ACHN (cell line): ENCODE measurements at places on chromosomes 4 and X.

DNA sequence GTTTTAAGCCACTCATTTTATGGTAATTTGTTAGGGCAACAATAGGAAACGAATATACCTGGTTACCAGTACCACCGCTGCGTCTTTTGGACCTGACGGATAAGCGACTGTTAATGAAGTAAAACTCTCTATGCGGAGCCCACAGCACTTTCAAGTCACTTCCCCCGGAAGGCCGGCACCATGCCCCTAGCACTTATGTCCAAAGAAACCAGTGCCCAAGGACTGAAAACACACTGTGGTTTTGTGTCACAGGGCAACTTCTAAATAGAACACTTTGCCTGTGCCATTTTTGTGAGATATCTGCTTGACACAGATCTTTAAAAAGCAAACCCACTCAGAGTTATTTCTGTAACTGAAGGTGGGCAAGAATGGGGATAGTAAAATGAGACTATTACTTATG lies 22.7 kb downstream of the SH3KBP1 start:
- DNase-seq = no peak

- DNase-seq = no peak
Observed at GRCh38 chrX:150879855-150880807, 18.3 kb downstream of the CD99L2 start.

- no peak for DNase-seq
Observed at GRCh38 chrX:108511721-108512120, 72.1 kb downstream of the COL4A5 start.

DNA sequence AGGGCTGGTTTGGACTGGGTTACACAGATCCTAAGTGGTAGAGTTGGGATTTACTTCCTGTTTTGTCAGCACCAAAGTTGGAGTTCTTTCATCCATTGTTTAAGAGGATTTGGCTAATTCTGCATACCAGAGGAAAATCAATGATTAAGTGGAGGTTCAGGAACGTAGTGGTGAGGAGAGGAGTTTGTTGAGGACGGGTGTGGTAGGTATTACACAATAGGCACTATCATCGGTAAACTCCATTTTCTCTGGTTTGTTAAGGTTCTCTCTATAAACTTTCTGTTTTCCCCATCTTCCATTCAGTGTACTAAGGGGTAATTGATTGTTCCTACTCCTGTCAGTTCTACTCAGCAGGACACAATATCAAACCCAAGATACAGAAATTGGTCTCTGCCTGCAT lies 107.5 kb upstream of the VCX2 start:
- DNase-seq = no peak

GRCh38 chr4:121166976-121167375 lies 2.9 kb upstream of the TNIP3 start:
- DNase-seq = no peak

- no peak for DNase-seq
Observed at GRCh38 chrX:97145934-97146333, 262.2 kb downstream of the RPA4 start.

DNA sequence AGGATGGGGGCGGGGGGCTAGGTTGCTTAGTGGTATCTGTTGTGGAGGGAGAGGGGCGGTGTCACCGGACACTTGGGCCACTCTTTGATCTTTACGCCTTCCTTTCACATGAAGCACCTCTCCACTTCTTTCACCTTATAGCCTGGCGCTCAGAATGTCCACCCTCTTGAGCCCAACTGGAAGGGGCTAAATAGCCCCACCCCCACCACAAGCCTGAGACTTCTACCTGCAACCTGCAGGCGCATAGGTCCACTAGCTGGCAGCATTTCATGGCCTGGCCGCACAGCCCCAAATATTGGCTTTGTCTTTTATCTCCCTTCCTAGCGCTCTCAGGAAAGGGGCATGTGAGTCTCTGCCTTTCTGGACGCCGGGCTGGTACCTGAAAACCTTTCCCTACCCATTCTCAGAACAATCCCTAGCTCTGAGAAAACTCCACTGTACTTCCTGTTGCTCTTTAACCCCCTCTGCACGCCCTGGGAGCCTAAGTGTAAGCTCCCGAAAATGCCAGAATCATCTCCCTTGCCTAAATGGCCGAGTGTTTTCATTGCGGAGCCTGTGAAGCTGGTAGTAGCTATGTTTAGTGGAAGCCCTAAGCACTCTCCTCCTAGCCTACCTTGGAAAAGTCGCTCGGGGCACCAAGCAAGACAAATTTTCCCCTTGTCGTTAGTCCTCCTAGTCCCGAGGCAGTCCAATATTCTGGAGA lies 1.2 kb upstream of the TRPC5 start:
- DNase-seq = no peak

GRCh38 chrX:12007881-12008280 lies 130.4 kb upstream of the FRMPD4 start:
- DNase-seq = peak; percentile 76

DNA sequence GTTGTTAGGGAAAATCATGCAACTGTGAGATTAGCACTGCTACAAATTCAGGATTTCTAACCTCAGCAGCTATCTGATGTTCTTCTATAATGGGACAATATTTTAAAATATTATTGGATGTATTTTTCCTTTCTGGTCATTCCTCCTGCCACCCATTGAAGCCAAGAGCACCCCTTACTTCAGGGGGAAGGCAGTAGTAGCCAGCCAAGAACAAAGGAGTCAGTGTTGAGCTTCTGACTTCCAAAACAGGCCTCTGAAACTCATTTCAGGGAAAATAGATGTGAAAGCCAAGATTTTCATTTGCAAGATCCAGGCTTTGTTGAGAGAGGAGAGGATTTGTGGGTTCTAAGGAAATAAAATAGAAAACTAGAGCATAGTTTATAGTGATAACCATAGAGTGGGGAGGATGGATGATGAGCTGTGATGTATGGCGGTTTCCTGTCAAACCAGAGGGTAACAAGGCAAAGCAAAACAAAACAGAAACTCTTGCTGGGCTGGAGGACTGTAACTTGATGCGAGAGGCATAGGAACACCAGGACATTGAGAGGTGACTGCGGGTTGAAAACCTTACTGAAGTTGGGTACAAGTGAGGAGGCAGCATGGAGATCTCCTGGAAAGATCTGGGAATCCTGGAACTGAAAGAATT lies 173.7 kb upstream of the LEF1 start:
- DNase-seq = no peak

- DNase-seq = no peak
Observed at GRCh38 chr4:5982156-5982973, 35.9 kb downstream of the C4orf50 start.

GRCh38 chrX:41661366-41662095 lies 27.2 kb upstream of the GPR34 start:
- DNase-seq = peak; percentile 2

- no peak for DNase-seq
Observed at GRCh38 chr4:53956454-53956853, 108.0 kb downstream of the CHIC2 start.

DNA sequence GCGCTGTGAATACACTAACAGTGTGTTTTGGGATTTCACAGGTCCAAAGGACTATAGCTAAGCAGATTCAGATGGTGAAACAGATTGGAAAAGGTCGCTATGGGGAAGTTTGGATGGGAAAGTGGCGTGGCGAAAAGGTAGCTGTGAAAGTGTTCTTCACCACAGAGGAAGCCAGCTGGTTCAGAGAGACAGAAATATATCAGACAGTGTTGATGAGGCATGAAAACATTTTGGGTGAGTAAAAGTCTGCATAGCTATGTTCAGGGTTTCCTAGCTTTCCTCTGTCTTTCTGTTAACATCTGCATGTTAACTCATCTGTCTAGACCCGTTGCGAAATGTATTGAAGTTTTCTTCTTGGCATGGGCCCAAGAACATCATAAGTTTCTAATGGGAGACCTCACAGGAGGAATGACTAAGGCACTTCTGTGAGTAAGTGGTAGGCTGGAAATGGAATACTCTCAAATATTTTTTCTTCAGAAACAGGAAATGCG lies 372.1 kb downstream of the BMPR1B start:
- DNase-seq = peak; percentile 89

- peak; percentile 80 for DNase-seq
Observed at GRCh38 chrX:15269618-15270521, at the start of gene ASB9. ASB9 (minus strand) TSS chrX:15270083; CDS start chrX:15269874, 209 bp downstream.
